Fibroblast of skin of left quadriceps (primary cell): ENCODE measurements at places on chromosomes 2 and 18.
A peak's percentile ranks its signal among the peaks of the same experiment; 100 is the strongest.

DNA sequence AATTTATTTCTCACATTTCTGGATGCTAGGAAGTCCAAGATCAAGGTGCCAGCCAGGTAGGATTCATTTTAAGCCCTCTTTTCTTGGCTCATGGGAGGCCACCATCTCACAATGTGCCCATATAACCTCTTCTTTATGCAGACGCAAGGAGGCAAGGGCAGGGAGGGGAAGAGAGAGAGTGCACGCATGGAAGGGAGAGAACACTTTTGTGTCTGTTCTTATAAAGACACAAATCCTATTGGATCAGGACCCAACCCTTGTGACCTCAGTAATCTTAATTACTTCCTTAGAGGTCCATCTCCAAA lies 32.5 kb downstream of the CMPK2 start:
- no peak for DNase-seq

DNA sequence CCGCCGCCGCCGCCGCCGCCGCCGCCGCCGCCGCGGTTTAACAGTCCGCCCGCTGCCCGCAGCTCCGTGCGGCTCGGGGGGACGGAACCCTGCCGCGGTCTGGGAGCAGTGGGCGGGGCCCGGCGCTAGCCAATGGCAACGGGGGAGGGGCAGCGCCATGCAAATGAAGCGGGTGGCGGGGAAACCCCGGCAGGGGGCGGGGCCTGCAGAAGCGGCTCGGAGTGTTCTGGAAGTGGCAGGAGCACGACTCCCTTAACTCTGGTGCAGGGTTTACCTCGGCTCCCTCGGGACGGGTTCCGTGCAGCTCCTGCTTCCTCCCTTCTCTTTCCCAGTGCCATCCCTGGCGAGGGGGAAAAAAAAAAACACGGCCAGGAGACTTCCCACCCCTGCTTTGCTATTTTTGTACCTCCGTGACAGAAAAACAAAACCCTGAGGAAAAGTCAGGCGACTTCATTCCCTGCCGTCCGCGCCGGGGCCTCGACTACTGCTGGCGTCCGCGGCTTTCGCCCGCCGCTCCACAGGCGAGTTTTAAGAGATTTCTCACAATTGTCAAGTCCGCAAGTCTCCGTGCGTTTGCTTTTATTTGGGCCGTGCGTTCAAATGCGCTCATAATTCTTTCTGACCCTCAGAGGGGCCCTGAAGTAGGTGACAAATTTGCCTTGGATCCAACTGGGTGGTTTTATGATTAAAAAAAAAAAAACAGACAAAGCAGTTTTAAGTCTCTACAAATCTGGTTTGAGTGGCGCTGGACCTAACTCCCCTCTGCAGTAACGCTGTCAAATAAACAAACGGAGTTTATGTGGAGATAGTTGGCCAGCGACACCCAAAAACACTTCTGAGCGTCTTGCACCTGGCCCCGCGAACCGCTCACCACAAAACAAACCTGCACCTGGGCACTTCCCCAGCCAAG lies at the start of gene KANSL1L:
Gene KANSL1L, minus strand, starts transcription at position 101 of the 910 bp plus-strand sequence. CDS start 16,827 bp downstream, outside the sequence.
- peak; percentile 90 for DNase-seq

- no peak for DNase-seq
These were observed 78.4 kb upstream of the MEX3C start for GRCh38 chr18:51275712-51276476.

- DNase-seq: no peak
These were observed 121.8 kb upstream of the SMAD7 start for GRCh38 chr18:49072524-49072934.

- no peak for DNase-seq
These were observed 2.5 kb upstream of the RNF181 start for GRCh38 chr2:85593023-85593422.

DNA sequence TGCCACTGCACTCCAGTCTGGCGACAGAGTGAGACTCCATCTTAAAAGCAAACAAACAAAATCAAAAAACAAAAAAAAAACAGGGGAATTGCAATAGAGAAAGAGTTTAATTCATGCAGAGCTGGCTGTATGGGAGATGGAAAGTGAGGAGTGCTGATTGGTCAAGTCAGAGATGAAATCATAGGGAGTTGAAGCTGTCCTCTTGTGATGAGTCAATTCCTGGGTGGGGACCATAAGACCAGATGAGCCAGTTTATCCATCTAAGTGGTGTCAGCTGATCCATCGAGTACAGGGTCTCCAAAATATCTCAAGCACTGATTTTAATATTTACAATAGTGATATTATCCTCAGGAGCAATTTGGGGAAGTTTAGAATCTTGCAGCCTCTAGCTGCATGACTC lies 45.3 kb downstream of the FRZB start:
- DNase-seq: no peak
